Activated CD4-positive, alpha-beta memory T cell treated with anti-CD3 and anti-CD28 coated beads, Interleukin-2, amount 10 ng/mL, durations not matched to agents 7 days and 5 days (primary cell): ENCODE measurements at places on chromosomes 1 and 21.

DNA sequence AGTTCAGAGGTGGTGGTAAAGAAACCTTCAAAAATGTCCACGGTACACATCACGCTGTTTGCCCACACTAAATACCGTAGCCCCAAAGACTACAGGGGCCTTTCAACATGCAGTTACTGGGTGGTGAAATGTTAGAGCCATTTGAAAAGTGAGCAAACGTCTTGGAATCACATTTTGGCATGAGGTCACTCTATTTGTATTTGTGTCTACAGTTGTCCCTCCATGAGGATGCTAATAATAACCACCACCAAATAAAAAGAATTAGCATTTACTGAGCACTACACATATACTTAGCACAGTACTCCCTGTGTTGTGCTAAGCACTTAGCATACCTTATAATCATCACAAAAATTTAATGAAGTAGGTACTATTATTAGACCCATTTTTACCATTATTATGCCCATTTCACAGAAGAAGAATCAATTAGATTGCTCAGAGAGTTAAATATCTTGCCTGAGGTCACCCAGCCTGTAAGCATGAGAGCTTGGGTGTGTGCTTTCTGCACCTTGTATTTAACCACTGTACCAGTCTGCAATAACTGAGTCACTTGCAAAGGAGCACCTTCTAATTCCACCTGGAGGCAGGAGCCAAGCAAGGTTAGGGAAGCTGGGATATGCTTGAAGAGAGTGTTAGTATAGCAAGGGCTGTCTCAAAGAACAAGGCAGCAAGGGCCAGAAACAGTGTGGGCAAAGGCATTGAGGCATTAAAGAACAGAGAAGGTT, 57.4 kb downstream of the DNTTIP2 start:
- no peak for DNase-seq

- no peak for DNase-seq
Observed at GRCh38 chr21:33396951-33397350, 6.3 kb upstream of the IFNGR2 start.

GRCh38 chr1:177351361-177352108, 180.8 kb downstream of the BRINP2 start:
- DNase-seq = no peak

- DNase-seq = no peak
Observed at GRCh38 chr1:21910558-21911204, 26.4 kb downstream of the HSPG2 start.

DNA sequence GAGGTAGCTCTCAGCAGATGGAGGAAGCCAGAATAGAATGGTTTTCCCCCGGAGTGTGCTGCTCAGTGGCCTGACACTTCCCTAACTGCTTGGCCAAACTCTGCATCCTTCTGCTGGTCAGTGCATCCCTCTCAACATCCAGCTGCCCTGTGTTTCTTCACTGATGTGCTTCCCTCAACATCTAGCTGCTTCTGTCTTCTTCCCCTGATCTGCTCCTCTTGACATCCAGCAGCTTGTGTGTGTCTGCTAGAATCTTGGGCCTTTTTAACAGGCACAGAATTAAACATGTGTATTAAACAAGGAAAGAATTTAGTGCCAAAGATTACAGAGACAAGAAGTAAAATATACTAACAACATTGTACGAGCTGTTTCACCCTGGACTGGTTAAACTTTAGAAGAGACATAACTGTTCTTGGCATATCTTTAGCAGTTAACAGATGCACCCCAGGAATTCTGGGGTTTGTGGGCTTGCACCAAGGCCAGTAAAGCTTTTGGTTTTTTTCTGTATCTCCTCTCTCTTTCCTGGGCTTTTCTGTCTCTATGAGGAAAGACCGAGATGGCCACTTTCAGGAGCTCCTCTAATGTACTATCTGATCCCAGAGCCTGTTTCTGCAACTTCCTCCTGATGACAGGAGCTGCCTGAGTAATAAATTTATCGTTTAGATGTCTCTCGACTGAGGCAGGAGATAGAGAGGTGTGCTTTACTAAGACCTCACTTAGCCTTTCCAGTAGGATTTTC, 34.8 kb upstream of the HSD3B1 start:
- no peak for DNase-seq

DNA sequence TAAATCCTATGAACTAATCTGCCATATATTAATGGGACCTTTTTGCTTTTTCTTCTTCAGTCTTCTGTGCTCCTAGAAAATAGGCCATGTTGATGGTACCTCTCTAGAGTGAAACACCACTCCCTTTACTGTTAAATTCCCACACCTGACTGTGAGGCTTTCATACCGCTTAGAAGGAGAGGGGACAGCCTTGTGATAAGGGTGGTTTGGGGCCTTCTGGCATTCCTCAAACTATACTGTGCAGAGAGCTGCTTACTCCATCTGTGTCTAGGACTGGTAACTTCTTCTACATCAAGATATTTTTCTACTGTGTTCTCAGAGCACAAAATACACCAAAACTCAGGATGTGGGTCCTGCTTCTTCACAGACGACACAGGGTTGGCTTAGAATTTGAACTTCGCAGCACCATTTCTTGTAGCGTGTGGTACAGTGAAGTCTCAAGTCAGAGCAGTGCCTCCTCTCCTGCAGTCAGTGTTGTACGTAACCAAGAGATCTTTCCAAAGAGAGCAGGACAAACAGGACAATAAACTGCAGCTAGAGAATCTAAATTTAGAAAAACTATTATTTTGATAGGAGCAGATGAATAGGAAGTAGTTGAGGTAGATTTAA, 43.8 kb downstream of the MACO1 start:
- no peak for DNase-seq

DNA sequence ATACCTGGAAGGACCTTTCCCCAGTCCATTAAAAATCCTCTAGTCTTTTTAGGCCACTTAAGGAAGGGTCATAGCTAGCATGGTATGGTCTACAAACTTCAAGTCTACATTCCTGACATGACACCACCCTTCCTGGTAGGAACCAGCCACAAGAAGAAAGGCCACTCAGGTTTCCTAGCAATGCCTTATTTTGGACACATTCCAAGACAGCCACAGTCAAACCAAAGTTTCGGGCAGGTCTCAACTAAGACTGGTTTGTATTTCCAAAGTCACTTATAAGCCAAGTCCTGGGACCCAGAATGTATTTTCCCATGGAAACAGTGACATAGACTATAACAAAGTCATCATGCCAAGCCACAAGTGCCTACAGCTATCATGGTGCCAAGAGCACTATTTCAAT, 50.6 kb upstream of the SLC44A3 start:
- no peak for DNase-seq

DNA sequence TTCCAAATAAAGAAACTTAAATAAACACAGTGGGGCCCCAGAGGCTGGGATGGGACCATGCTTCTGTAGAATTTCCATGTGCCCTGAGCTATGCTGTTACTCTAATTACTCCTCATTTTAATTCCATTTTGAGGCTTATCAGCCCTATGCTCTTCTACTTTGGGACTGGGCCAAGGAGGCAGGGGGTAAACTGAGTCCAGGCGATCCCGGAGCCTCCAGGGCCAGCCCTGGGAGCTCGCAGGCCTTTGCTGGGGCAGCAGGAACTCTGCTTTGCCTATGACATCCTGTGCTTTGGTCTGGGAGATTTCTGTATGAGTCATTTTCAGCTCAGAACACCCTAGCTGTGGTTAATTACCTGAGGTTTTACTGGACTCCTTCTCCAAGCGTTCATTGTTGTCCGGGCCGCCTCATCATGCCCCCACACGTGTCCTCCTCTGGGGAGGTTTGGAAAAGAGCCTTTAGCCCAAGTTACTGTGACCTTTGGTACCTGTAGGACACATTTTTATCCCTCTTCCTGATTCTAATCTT, 95.7 kb downstream of the RHOU start:
- peak; percentile 28 for DNase-seq

DNA sequence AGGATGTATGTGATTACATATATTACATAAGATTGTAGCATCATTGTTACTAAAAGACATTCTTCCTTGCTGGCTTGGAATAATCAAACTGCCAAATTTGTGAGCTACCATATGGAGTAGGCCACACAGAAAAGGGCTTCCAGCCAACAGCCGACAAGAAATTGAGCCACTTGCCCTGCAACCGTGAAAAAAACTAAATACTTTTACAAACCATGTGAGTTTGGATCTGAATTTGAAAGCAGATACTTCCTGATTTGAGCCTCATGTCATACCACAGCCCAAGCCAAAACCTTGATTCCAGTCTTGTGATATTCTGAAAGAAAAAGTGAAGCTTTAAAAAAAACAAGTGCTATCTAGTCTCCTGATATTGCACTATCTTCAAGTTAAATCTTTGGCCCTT, 55.6 kb upstream of the PRMT6 start:
- DNase-seq = no peak

DNA sequence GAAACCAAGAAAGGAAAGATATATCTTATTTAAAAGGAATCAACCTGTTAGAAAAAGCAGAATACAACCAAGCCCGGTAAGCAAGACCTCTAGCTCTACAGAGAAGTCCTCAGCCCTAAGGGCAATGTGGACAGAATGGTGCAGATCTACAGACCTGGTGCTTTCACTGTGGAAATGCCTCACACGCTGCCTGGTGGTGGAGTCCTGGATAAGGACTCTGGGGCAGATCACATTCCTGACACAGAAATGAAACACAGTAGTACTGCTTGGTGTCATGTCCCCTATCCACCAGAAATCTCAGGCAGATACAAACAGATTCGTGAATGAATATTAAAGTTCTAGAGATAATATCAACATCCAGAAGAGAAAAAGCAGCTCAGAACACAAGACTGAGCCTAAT, 6.8 kb downstream of the CNN3 start:
- no peak for DNase-seq

DNA sequence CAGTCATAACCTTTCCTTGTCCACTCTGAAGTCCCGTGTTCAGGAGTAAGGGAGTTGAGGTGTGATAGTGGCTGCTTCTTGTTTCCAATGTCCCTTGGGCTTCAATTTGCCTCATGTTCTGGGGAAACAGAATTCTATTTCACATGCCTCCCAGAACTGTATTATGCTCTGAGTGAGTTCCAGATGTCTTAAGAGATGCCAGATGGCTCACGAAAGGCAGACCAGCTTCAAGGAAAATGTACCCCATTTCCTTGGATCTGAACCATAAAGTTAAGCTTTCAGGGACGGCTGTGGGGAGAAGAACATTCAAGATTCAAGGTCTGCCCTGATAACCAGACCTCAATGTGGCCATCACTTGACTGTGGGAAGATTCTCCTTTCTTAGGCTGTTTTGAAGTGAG, 42.4 kb downstream of the C1orf87 start:
- DNase-seq = no peak

DNA sequence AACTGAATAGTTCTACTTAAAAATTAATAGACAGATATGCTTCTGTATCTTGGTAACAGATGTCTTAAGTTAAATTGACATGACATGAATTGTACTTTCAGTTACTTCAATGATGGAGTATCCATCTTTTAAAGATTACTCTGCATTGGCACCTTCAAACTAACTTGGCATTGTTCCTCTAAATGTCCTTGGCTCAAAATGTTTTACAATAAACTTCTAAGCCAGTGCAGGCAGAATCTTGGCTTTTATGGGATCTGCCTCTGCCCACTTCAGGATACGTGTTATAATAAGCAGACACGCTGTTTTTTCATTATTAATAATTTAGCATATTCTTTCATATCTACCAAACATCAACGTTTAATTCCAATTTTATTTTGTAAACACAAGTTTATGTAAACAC, 873.4 kb upstream of the ADAMTS5 start:
- no peak for DNase-seq

GRCh38 chr1:8562881-8563865, 245.3 kb downstream of the SLC45A1 start:
- DNase-seq = no peak

GRCh38 chr1:207988326-207989165, 77.6 kb upstream of the CD34 start:
- DNase-seq = no peak

GRCh38 chr1:51738681-51739080, 121.8 kb downstream of the OSBPL9 start:
- DNase-seq = no peak

GRCh38 chr1:52726265-52727113, at the start of gene ZYG11B:
TSS of gene ZYG11B (plus strand) at chr1:52726453. CDS start at chr1:52726654, 201 bp downstream.
- DNase-seq = peak; percentile 92

GRCh38 chr21:41630249-41630648, 122.3 kb upstream of the TMPRSS2 start:
- DNase-seq = no peak

- DNase-seq = no peak
Observed at GRCh38 chr21:46326110-46326703, 2.3 kb downstream of the PCNT start.

DNA sequence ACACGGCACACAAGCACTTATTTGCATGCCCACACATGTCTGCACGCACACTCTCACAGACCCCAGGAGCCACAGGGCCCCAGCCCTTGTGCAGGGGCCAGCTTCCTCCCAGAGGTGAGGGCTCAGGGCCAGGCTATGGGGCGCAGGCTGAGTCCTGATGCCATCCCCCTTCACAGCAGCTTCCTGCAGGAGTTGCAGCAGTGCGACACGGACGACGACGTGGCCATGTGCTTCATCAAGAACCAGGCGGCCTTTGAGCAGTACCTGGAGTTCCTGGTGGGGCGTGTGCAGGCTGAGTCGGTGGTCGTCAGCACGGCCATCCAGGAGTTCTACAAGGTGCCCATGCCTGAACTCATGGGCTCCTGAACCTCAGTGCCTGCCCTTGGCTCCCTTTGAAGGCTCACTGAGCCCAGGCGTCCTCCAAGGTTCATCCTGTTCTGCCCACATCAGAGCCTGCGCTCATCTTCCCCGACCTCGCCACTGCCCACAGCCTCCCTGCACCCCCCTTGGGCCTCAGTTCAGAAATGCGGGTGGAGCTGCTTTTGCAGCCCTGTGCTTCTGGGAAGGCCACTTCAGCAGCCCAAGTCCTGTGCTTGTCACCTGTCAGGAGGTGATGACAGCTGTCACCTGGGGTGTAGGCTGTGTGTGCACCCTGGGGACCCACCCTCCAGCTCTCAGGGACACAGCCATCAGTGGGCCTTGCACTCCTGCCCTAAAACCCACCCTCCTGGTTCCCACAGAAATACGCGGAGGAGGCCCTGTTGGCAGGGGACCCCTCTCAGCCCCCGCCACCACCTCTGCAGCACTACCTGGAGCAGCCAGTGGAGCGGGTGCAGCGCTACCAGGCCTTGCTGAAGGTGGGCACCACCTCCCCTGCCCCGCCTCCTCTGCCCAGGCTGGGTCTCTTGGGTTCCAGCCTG, 66.6 kb downstream of the TRIM11 start:
- DNase-seq = no peak
